B cell (primary cell): ENCODE measurements at places on chromosomes 1 and 21.

GRCh38 chr1:160665330-160666078, 18.7 kb upstream of the SLAMF1 start:
- peak; percentile 36 for DNase-seq

DNA sequence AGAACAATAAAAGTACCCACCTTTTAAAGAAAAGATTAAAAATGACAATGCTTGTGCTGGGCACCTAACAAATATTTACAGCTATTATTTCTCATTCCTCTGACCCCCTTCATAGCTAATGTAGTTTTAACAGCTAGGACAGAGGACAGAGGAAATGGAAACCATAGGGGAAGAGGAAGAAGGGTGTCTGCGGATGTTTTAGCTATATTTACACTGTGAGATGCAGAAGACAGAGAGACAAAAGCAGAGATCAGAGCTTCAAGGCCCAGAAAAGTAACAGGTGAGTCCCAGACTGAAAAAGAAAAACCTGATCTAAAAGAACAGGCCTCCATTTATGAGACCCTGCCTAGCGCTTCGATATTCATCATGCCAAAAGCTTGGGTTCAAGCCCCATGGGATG, 72.0 kb downstream of the ZNF281 start:
- DNase-seq = peak; percentile 33

DNA sequence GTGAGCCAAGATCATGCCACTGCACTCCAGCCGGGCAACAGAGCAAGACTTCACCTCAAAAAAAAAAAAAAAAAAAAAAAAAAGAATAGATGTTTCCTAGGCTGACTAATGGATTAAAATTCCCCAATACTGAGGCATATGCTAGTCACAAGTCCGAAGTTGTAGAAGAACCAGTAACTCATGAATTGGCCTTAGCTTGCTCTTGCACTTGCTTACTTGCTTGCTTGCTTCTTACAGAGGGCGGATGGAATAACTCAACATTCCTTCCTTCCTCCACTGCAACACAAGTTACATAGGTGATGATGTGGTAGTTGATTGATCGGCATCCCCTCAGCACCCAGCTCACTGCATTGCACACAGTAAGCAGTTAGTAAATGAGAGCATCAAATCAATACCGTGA, 2.8 kb upstream of the TARS2 start:
- DNase-seq = no peak

DNA sequence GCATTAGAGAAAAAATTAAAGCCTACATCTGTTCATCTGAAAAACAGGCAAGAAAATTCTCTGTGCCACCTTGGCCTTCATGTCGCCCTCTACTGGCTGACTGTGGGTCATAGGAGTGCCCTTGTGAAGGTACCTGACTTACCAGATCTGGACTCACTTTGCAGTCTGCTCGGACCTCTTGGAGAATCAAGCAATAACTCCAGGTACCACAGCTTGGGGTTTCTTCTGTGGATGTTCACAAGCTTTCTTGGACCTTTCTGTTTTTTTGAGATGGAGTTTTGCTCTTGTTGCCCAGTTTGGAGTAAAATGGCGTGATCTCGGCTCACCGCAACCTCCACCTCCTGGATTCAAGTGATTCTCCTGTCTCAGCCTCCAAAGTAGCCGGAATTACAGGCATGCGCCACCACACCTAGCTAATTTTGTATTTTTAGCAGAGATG, 2.4 kb upstream of the PRAMEF18 start:
- peak; percentile 18 for DNase-seq

GRCh38 chr1:175062858-175063257, 4.8 kb upstream of the TNN start:
- no peak for DNase-seq

DNA sequence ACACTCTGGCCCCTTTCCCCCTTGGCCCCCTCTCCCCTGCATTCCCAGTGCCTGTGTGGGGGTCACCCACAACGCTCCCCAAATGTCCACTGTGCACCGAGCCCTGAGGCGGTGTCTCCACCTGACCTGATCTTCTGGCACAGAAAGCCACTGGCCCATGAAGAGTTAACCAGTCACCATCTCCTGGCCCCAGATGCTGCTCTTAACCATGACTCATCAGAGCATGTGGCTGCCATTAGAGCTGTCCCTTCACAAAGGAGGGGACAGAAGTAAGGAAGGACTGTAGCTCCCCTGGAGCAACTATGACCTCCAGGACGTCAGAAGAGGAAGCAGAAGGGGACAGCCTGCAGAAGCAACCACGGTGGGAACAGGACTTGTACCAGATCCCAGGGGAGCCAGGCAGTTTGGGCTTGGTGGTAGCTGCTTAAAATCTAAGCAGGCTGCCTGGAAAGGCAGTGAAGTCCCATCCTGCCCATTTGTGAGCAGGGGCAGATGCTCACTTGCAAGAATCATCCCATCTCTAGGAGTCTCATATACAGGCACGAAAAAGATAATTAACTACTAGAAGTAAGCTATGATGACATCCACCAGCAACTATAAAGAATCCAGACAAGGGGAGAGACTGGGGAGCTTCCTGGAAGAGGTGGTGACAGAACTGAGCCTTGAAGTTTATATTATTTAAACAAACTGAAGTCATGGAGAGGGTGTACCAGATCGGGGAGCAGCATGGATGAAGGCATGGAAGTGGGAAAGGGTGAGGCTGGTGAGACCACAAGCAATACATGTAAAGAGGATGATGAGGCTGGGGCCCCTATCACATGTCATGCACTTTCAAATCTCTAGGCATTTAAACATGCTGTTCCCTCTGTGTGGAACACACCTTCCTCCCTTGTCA, 1.1 kb upstream of the TTC39A start:
- DNase-seq = no peak

GRCh38 chr1:112744009-112744578, 29.0 kb upstream of the PPM1J start:
- DNase-seq = no peak

- no peak for DNase-seq
Measured at GRCh38 chr1:40204856-40205255, 42.9 kb upstream of the TMCO2 start.

- peak; percentile 96 for DNase-seq
Measured at GRCh38 chr1:9588551-9589143, at the start of gene TMEM201. Gene TMEM201 (plus strand): TSS chr1:9588911. CDS start chr1:9588931, 20 bp downstream.

- no peak for DNase-seq
Measured at GRCh38 chr1:8437347-8437746, 119.4 kb downstream of the SLC45A1 start.

DNA sequence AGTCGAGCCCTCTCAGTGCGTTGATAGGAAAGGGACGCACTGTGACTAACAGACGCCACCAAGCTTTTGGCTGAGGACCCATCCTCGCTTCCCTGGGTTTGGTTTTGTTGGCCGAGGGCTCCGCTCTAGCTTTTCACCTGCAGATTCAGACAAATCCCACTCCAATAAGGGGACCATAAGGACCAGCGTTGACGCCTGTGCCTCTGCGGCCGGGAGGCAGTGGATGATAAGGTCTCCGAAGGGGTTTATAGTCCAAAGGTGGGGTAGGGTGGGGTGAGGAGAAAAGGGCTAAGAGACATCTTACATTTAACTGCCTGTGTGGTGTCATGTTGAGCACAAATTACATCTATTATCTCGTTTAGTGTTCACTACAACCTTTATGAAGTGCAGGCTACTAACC, 760 bp downstream of the PEX14 start:
- no peak for DNase-seq

DNA sequence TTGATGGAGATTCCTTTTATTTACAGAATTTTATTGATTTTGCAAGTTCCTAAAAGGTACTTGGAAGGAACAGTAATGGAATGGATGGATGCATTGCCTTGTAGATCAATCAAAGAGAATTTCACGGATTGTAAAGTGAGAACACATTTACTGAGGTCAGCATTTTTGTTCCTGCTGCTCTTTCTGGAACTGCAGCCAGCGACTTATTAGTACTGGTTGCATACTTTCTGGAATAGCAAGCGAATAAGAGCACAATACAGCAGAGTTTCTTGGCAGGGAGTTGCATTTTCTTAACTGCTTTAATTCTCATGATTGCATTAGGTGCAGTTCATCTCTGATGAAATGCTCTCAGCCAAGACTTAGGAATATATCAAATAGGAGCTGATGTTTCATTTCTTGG, 106.1 kb upstream of the CHODL start:
- no peak for DNase-seq

DNA sequence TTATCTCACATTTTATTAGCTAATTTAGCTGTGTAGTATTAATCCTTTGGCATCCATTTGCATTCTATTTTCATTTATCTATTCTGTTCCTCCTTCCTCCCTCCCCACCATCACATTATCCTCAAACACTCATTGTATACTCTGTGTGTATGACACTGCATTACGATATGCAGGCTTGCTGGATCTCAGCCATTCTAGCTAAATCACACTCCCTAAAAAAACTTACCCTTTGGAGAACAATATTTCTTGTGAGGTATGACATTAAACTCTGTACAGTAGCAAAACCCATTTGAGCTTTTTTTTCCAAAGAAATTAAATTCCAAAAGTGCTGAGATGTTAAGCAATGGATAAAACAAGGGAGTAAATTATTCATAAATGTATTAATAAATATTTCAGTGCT, 11.4 kb upstream of the RAB3GAP2 start:
- DNase-seq = no peak

DNA sequence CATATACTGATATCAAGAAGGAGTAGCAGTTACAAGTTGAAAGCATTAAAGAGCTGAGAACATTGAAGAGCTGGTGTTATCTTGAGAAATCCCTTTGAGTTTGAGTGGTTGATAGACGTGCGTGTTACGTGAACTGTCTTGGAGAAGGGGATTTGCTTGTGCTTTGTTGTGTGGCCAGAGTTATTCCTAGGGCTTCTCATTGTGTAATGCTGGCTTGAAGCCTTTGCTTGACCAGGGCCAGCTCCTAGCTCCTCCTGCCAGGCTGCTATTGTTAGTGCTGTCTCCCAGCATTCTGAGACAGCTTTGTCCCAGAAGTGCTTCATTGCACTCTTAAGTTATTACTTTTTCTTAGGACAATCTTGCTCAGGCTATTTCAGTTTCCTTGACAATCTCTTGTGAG, 116.2 kb upstream of the KCNK2 start:
- no peak for DNase-seq

GRCh38 chr1:208939537-208940085, 643.9 kb upstream of the CAMK1G start:
- no peak for DNase-seq

DNA sequence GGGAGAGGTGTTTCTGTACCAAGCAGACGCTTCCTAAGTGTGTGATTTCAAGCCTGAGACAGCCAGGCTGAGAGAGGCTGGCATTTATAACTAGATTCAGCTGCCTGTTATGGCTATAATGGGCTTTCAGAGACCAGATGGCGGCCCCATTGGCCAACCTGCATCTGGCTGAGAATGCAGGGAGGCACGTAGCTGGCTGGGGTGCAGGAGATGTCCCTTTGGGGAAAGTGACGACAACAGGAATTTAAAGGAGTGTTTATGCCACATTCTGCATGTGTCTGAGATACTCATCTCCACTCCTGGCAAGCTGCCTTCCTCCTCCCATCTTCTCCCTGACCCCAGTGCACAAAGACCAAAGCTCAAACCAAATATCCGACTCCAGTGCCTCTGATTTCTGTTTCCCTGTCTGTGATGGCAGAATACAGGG, 21.3 kb upstream of the CCDC190 start:
- no peak for DNase-seq

GRCh38 chr1:102032534-102032933, 35.8 kb upstream of the OLFM3 start:
- DNase-seq = no peak

DNA sequence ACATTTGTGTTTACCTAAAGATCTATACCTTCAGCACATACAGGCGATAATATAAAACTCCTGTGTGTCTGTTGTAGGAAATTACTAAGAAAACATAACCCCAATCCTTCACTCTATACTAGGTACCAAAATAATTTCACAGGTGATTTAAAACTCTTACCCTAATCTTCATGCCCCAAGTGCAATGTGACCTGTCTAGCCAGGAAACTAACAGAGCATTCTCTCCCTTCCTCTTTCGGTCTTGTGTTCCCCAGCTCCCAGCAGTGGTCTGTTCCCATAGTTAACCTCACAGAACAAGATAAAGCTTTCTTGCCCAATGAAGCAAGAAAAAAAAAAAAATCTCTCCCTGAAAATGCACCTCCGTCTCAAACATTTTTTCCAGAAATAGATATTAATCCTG, 493.5 kb downstream of the DPYD start:
- no peak for DNase-seq

GRCh38 chr1:203622486-203622885, 4.1 kb upstream of the ATP2B4 start:
- DNase-seq = no peak

DNA sequence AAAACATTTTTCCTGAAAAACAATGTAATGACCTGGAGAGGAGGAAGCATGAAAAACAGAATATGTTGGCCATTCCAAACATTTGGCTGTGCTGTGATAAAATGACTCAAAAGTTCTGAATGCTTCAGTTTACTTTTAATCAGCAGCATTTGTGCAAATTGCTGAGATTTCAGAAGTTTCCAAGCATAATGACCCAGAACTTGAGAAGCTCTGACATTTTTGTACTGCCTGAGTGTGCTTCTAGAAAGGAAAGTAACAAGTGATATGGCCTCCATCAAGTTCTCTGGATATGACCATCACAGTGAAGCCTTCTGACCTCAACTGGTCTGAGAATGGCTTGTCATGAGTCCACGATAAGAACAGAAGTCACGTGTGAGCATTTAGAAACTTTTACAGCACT, 283.4 kb upstream of the ZRANB2 start:
- no peak for DNase-seq
